Suprapubic skin (tissue), 4 donors: ENCODE measurements at places on chromosomes 6 and 20. TPM values are rescaled to one million over a fixed set of nuclear protein-coding genes. Genes with fewer than 3 reads are reported as not detected.

- H3K36me3 ChIP-seq: no peaks in the 10 kb centered on the region
- no peaks in the 10 kb centered on the region for H3K27me3 ChIP-seq
- no peak for DNase-seq
- H3K27ac ChIP-seq: no peak overlapping the region
Observed at GRCh38 chr6:61940919-61941318, 345.1 kb downstream of the KHDRBS2 start.

KIF13A gene
- total RNA-seq: 83.6 TPM

DNA sequence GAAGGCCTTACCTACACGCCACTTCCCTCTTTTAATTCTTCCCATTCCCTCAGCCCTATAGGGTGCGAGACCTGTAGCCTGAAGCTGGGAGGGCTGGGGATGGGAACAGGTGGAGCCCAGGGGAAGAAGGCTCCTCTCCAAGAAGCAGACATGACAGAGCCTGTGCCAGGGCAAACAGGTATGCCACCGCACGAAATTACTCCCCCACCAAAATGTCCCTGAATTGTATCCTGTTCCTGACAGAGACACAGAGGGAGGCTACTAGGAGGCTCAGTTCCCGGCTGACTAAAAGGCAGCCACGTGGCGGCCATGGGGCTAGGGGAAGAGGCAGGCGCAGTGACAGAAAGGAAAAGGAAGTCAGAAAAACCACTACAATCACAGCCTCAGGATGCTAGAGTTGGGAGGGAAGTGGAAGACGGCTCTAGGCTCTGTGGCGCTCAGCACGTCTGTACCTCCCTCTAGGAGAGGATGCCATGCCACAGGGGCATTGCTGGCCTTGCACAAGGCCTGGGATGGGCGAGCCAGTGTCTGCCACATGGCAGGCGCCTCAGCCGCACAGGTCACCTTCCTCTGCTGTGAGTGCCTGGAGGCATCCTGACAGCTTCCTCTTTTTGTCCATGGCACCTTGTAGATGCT is 27.7 kb downstream of the TFEB start:
- no peak overlapping the region for H3K4me3 ChIP-seq
- H3K4me1 ChIP-seq: peaks cover 66% of the 10 kb centered on the region
- H3K27ac ChIP-seq: peak overlapping the region; percentile 77

CRISP2 gene
- not detected for total RNA-seq

DNA sequence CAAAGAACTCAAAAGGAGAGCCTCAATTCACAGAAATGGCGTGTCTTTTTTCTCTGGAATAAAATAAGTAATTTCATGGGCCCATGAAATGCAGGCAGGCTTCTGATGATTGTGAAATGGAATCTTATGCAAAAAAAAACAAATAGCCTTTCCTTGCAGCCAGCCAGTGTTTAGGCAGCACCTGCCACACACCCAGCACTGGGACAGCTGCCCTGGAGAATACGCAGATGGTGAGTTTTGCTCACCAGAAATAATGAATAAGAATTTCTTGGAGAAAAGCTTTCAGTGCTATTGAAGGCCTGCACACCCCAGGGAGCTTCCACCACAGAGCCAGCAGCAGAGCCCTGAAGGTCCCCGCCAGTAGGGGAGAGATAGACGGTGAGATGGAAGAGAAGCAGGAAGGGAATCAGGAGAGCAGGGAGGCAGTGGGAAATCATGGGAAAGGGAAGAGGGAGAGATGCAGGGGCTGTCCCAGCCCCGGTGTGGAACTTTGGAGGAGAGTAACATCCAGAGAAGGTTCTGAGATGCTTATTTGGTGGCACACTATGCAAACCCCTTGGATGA is 54.9 kb downstream of the PXDC1 start:
- H3K36me3 ChIP-seq: no peaks in the 10 kb centered on the region
- peaks cover 3% of the 10 kb centered on the region for H3K4me1 ChIP-seq
- no peak overlapping the region for H3K27ac ChIP-seq
- no peak overlapping the region for H3K4me3 ChIP-seq

DNA sequence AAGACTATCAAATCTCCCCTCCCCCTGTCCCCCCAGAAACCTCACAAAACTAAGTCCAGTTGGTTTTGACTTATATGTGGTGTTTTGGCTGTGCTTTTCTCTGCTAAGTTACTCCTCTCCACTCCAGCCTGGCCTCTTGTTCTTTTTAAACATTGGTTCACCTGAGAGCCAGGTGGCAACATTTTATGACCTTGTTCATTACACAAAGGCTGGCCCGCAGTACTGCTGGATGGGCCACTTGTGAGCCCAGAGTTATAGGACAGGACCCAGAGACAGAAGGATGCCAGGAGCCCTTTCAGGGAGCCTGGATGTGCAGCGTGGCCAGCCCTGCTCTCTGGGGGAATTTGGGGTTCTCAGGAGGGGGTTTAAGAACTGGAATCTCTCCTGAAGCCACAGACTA is 90.0 kb downstream of the RAMACL start:
- no peak for DNase-seq
- H3K27ac ChIP-seq: no peak overlapping the region
- H3K4me1 ChIP-seq: no peaks in the 10 kb centered on the region
- no peaks in the 10 kb centered on the region for H3K27me3 ChIP-seq

DNA sequence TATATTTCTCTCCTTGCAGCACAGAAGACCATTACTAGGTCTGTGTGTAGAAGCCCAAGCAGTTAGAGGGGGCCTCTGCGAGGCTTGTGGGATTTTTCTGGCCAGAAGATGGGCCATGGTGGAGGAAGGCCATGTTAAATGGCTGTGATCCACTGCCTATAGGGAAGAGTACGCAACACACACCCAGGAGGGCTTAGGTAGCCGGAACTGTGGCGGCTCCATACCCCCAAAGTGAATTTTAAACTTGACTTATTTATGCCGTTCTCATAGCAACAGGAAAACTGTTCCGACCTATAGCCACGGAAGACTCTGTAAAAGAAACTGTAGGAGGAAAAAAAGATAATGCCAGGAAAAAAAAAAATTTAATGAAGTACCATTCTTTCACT is 69.5 kb downstream of the SLX4IP start:
- no peak overlapping the region for H3K4me3 ChIP-seq
- no peaks in the 10 kb centered on the region for H3K27me3 ChIP-seq
- H3K36me3 ChIP-seq: no peaks in the 10 kb centered on the region
- no peak for DNase-seq
- H3K4me1 ChIP-seq: peaks cover 75% of the 10 kb centered on the region
- H3K27ac ChIP-seq: peak overlapping the region; percentile 90

SLC32A1 gene
- not detected for total RNA-seq

DNA sequence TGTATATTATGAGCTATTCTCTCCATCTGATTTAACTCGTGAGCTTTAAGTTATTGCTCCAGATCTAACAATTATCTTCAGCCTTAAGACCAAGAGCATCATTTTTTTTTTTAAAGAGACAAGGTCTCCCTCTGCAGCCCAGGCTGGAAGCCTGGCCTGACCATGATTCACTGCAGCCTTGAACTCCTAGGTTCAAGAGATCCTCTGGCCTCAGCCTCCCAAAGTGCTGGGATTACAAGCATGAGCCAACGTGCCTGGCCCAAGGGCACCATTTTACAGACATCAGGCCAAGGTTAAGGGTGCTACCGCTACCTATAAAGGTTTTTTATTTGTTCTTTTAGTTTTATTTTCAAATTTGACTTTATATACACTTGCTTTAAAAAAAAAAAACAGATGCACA is 2.3 kb downstream of the SUPT3H start:
- no peak overlapping the region for H3K4me3 ChIP-seq
- no peaks in the 10 kb centered on the region for H3K36me3 ChIP-seq
- DNase-seq: no peak
- peaks cover 12% of the 10 kb centered on the region for H3K4me1 ChIP-seq
- no peaks in the 10 kb centered on the region for H3K27me3 ChIP-seq

- no peak overlapping the region for H3K27ac ChIP-seq
- H3K4me1 ChIP-seq: no peaks in the 10 kb centered on the region
- no peak overlapping the region for H3K4me3 ChIP-seq
- no peaks in the 10 kb centered on the region for H3K27me3 ChIP-seq
Observed at GRCh38 chr6:118509009-118509617, 39.0 kb upstream of the PLN start.

SLC22A7 gene
- not detected for total RNA-seq
